Smooth muscle cell of the pulmonary artery (primary cell): ENCODE measurements at places on chromosomes 1 and 21. TPM values are rescaled to one million over a fixed set of nuclear protein-coding genes. Genes with fewer than 3 reads are reported as not detected.

Gene HAO2
- not detected in 2 replicates for total RNA-seq

Gene ERG
- total RNA-seq = 10.8 and 26.9 TPM in 2 replicates

Gene AK4
- total RNA-seq = 113 and 120 TPM in 2 replicates

Gene ANKRD45
- total RNA-seq = 0.07 TPM in 1 of 2 replicates, not detected in the other

Gene OR6K6
- not detected in 2 replicates for total RNA-seq

Gene UMODL1
- 0.03 TPM in 1 of 2 replicates, not detected in the other for total RNA-seq

Gene AMY2A
- total RNA-seq = not detected in 2 replicates
